Colonic mucosa (tissue), 4 donors: ENCODE measurements at places on chromosomes 5 and 9. TPM values are rescaled to one million over a fixed set of nuclear protein-coding genes. Genes with fewer than 3 reads are reported as not detected.

IRF1 gene
- total RNA-seq = 59.7 TPM

SMIM33 gene
- 3.4 TPM for total RNA-seq

GRCh38 chr5:88661806-88662207, 221.2 kb downstream of the MEF2C start:
- no peak for DNase-seq

- DNase-seq = no peak
Observed at GRCh38 chr9:106655966-106656365, 207.0 kb upstream of the ZNF462 start.

DNA sequence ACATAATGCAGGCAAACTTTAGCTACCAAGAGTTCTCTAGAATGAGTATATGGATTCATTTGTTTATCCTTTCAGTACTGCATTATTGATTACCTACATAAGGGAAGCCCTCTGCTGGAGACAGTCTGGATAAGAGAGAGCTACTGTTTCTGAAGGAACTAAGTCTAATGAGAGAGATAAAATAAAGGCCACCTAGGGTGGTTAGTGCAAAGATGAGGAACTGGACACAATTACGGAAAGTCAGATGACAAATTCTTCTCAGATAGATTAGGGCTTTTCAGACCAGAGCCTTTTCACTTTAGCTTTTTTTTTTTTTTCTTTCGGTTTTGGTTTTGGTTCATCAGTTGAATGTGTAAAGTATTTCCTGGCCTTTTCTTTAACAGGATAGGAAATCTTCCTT, 31.3 kb downstream of the ISOC1 start:
- DNase-seq = no peak

- no peak for DNase-seq
Observed at GRCh38 chr5:92505145-92505544, 1075.9 kb downstream of the NR2F1-AS1 start.

DNA sequence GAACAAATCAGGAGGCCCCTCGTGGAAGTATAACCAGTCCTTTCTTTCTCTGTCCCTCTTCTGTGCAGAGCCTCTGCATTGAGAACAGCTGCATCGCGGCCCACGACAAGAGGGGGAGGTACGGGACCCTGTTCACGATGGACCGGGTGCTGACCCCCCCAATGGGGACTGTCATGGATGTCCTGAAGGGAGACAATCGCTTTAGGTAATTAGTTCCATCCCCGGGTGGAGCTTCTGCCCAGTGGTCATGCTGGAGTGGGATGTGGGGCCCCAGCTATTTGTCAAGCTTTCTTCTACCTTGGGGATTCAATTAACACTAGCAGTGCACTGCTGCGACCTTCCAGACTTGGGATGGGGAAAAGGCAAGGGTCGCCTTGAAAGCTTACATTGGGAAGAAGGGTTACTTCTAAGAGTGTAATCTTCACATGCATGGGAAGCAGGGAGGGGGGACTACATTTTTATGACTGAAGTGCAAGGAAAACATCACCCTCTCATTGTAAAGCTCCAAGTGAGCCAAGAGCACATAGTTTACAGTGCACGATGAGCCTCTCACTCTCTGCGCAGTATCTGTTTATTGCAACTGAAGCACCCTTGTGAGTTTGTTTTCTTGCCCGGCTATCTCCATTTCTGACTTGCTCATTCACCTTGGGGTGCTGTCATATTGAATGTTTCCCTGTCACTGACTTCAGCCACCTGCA, 27.0 kb downstream of the TGFBI start:
- DNase-seq = no peak

DNA sequence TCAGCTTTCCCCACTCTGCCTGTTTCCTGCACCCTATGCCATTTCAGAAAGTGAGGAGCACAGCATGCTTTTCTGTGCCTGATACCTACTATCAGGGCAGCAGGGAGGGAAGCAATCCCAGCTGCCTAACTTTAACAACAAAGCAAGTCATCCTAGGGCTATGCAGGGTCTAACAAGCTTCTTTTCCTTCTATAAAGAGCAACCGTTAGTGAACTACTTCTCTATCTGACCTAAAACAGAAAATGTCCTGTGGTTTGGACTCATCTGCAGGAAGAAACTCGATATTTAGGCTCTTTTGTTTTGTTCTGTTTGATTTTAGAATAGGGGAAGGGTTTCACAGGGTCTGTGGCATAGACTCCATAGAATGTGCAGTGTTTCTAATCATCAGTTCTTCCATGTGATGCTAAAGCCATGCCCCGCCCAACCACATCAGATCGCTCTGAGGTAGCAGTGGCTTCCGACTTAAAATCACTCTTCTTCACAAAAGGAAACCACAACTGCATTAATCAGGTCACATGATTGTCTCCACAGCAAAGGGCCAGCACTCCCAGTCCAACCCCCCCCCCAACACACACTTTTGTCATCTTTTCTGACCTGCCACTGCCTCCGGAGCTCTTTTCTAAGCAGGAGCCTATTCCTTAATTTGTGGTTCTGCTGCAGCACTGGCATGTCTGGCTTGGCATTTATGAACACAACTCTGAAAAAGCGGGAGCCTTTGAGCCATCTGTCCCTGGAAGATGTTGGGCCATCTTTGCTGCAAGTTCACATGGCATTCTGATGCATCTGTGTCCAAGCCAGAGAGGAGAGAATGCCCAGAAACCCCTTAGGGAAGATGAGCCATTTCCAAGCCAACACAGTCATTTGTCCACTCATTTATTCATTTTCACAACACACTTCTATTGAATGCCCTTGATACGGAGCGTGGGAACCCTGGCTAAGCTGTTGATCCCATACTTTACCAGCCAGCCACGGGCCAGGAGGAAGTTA, 71.6 kb downstream of the CFAP90 start:
- DNase-seq = no peak

DNA sequence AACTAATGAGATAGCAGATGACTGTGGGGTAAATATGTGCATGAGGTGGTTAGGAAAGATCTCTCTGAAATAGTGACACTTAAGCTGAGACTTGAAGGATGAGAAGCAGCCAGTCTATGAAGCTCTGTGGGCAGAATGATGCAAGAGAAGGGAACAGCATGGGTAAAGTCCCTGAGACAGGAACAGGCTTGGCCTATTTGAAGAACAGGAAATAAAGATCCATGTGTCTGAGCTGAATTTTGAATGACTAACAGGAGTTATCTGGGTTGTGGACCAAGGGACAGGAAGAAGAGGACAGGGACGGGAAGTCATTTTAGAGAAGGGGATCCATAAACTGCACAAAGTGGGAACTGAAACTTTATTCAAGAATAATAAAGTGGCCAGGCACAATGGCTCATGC, 25.6 kb upstream of the HMGCS1 start:
- DNase-seq = no peak

DNA sequence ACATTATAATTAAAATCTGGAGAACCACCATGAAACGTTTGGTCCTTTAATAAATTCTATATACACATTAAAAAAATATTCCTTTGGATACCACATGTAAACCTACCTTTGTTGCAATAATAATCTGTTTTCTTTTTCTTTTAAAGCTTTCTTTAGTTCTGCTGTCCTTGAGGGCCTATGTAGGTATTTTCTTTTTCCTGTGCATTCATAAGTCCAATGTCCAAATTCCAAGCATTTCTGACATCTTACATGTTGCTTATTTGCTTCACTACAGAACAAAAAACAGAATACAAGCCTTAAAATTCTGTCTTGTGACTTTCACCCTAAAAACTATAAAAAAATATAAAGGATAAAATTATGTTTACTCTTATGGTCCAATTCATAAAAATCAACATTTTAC, 19.7 kb downstream of the ZCCHC10 start:
- DNase-seq = no peak

DNA sequence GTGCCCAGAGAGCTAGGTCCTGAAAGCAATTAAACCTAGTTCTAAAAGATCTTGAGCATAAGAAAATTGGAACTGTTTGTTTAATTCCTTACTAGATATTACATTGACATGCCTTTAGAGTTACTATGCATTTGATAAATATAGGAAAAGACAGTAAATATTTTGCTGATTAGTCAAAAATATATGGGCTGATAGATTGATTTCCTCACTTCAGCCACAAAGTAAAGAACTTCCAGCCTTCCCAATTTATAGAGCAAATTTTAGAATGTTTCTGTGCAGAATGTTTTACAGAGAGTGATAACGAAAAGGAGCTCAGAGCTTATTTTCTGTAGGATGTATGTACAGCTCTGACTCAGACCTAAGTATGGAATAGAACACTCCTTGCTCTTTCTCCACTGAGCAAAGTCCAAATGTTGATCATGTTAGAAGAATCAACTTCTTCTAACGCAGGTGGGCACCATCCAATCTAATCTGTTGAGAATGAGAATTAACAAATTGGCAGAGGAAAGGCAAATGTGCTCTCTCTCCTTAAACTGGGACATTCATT, 72.9 kb upstream of the PAM start:
- DNase-seq = no peak

- DNase-seq = no peak
Observed at GRCh38 chr5:65475336-65475735, 6.4 kb downstream of the ADAMTS6 start.
